Stimulated activated CD8-positive, alpha-beta memory T cell treated with anti-CD3 and anti-CD28 coated beads, Interleukin-12 subunit alpha, Interleukin-12 subunit beta, amount 100 ng/mL, for 4 hours (primary cell): ENCODE measurements at places on chromosomes 16 and 17.

- no peak for DNase-seq
Observed at GRCh38 chr16:81526935-81527334, 82.3 kb downstream of the CMIP start.

DNA sequence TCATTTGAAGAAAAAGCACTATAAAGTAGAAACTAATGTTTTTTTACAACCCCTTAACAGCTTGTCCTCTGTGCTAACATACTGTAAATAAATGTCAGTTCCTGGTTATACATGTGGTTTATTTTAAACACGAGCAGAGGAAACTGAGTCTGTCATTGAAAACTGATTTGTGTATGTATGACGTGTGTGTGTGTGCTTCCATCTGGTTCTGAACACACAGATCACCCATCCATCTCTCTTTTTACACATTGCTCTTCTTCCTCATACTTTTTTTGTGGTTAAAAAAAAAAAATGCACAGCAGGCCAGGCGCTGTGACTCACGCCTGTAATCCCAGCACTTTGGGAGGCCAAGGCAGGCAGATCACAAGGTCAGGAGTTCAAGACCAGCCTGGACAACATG, 49.5 kb downstream of the ZNF423 start:
- DNase-seq: no peak

GRCh38 chr17:17205368-17206123, 587 bp downstream of the PLD6 start:
- peak; percentile 44 for DNase-seq

- DNase-seq: no peak
Observed at GRCh38 chr17:77716289-77716926, 242.1 kb upstream of the TNRC6C start.

GRCh38 chr17:82559566-82560251, 40.2 kb downstream of the FOXK2 start:
- DNase-seq: no peak

DNA sequence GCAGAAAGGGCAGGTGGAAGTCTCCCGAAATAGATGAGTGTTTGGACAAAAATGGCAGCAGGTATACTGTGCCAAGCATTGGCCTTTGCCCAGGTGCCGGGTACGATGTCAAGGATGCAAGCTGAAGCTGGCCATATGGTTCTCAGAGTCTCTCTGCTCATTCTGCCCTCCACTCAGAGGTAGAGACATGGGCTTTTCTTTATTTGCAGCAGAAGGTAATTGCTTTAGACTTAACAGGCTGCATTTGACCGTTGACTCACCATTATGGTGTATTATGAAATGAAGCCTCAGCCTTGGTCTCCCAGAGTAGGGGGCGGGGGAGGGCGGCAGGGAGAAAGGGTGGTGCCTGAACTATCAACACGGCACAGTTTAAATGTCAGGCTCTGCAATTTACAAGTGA, 969.1 kb upstream of the EEF2KMT start:
- no peak for DNase-seq

DNA sequence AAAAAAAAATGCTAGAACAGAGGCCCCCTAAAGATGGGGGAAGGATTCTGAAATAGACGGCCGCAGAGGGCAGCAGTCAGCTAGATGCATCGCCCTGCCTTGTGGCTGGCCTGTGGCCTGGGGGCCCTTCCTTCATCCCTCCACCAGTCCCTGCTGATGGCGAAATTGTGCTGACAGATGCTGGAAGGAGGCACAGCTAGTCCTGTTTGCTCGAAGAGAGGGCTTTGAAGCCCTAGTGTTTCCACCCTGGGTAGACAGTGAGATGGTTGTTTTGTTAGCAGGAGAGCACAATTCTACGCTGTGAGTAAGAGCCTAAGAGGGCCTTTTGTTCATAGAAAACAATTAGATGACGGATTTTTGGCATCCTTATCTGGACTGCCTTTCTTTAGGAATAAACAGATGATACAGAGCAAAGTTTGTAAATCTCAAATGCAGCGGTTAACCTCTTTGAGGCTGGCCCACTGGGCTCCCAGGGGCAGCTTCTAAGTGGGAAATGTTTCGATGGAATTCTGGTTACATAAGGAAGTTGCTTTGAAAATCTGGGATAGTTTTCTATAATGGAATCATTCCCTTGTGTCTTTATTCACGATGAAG, 23.0 kb downstream of the VPS35L start:
- no peak for DNase-seq

DNA sequence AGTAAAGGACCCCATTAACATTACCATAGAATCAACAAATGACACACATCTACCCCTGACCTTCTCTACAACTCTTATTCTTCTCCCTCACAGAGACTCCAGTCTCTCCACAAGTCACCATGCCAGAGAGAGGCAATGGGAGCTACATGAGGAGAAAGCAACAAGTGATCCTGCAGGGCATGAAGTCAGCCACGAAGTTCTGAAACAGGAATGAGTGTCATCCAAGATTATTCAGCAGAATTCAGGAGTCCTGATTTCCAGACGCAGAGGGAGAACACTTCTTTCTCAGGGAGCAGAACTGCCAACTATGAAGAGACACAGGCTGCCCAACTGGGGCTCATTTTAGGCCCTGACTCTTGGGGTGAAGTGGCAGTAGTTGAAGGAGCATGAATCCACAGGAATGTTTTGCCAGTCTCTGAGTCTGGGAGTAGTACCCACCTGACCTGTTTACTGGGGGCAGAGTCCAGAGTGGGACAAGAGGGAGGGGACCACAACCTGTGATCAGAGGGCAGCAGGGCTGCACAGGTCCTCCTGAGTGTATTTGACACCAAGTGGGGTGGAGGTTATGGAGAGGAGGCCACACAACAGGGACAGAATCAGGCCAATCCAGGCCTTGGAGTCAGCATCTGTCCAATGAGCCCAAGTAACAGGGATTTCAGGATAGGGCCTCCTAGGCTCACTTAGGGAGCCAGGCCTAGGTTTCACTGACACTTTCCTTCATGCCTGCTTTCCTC, 2.4 kb upstream of the MTMR4 start:
- no peak for DNase-seq
